ENCODE measurements at places on chromosomes 3 and 15.

DNA sequence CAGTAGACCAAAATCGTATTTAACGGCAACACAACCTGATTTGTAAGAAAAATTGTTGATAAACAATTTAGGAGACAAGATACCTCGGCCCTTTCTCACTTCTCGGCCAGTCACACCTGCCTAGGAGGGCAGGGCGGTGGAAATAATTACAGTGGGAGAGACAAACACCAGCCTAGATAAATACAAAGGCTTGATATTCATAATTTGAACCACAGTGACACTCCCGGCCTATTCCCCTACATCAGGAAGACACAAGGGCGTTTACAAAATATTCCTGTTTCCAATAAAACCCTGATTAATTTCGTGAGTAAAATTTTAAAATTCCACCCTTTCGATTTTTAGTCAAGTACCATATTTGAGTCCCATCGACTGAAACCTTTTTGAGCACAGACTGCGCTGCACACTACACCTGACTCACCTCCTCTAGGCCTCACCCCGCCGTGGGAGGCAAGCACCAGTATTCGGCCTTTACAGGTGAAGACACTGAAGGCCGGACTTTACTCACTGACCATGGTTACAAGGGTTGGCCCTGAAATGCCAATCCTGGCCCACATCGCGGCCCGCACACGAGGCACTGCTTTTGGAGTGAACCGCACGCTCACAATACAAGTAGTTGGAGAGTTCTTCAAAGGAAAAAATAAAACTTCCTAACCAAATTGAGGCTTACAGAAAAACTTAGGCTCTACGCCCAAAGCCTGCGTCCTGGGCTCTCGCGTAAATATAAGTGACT is 794 bp downstream of the ARPP19 start:
- peak; percentile 33 for DNase-seq

DNA sequence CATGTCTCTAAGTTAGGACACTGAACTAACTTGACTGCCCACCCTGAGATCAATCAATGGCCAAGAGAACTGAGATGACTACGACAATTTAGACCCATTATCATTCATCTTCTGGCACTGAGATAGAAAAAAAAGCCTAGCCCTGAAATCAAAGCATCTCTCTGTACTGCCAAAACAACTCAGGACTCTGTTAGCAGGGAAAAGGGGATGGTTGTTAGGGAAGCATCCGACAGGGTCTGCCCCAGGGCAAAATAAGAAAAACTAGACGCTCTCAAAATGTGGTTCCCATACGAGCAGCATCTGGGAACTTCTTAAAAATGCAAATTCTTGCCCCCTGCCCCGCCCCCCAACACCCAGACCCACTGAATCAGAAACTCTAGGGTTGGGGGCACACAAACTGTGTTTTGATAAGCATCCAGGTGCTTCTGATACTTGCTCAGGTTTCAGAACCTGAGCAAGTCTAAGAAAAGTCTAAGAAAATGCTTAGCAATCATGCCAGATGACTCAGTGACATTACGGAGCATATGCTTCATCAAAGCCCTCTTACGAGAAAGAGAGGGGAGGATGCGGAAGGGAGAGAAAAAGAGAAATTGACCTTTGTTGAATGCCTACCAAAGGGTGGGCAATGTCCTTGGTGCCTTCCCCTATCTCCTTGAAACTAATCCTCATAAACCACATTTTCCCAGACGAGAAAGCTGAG is 172.8 kb upstream of the HES1 start:
- DNase-seq: no peak

- DNase-seq: no peak
These were observed 434.5 kb downstream of the MFSD1 start for GRCh38 chr3:159236321-159236720.

- DNase-seq: no peak
These were observed 91.0 kb downstream of the CPN2 start for GRCh38 chr3:194259982-194260766.

DNA sequence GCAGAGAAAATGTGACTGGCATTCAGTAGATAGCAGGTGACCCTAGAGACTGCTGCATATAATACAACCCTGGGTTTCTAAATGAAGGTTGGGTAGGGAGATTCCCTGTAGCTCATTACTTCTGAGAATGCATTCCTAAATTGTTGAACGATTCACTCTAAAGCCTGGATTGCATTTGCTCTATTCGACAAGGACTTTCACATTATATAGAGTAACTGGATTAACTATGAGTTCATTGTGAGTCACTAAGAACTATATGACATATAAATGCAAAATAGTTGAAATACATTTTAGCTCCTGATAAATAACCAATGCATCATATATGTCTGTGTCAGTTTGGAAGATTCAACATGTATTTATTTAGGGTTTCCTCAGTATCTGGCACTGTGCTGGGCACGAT is 294.7 kb upstream of the CCDC54 start:
- no peak for DNase-seq

GRCh38 chr3:44568561-44568960 is 13.6 kb downstream of the ZKSCAN7 start:
- no peak for DNase-seq

GRCh38 chr15:35362195-35362829 is 183.7 kb downstream of the DPH6 start:
- no peak for DNase-seq

DNA sequence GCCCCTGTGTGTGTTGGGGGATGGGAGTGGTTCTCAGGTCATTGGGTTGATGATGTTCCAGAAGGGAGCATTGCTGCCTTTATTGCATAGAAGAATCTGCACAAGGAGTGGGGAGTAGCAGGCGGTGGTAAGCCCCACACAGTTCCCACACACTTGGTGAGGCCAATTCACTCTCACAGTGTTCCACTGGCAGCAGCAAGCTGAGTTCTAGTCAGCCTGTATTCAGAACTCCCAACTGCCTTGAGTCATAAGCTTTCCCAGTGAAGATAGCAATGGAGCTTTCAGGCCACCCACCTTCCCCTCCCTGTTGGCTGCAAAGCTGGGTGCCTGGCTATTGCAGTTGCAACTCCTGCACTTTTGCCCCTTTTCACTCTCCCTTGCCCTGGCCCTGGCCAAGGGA is 181.1 kb upstream of the RBMS3 start:
- no peak for DNase-seq

GRCh38 chr15:97490429-97490828 is 470.1 kb upstream of the ARRDC4 start:
- DNase-seq: no peak

GRCh38 chr15:55250941-55251340 is 38.7 kb downstream of the RAB27A start:
- no peak for DNase-seq

GRCh38 chr3:59212128-59212779 is 162.4 kb upstream of the CFAP20DC start:
- DNase-seq: peak; percentile 27

- no peak for DNase-seq
These were observed 1.7 kb upstream of the MAN2A2 start for GRCh38 chr15:90901175-90902039.

DNA sequence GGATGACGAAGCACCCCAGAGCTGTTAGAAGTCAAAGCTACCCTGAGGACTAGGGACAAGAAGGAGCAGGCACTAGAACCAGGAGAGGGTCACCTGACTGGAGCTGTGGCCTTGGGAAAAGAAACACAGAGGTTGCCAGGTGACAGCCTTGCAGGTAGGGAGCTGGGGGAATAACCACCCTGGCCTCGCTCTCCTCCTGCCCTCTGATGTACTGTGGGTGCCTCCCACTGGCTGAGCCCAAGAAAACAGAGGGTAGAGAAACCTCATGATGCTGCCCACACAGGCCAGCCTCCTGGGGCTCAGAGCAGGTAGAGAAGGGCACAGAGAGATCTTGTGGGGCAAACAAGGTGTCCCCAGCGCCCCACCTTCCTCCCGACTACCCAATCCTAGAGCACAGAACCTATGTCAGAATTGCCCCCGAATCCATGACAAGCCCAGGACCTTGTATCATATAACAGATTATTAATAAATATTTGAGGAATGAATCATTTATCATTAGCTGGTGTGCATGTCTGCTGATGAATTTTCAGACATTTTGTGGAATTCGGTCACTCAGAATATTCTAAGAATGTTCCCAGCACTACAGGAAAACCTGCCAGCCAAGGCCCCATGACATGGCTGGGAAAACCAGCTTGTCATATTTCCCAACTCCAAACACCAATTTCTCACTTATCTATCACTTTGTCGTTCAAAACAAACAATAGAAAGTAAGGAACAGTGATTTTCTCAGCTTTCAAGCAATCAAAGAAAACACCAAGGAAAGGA is 59.8 kb upstream of the MEX3B start:
- no peak for DNase-seq
